Fibroblast of skin of left quadriceps (primary cell): ENCODE measurements at places on chromosomes 6 and 20.
A peak's percentile ranks its signal among the peaks of the same experiment; 100 is the strongest.

DNA sequence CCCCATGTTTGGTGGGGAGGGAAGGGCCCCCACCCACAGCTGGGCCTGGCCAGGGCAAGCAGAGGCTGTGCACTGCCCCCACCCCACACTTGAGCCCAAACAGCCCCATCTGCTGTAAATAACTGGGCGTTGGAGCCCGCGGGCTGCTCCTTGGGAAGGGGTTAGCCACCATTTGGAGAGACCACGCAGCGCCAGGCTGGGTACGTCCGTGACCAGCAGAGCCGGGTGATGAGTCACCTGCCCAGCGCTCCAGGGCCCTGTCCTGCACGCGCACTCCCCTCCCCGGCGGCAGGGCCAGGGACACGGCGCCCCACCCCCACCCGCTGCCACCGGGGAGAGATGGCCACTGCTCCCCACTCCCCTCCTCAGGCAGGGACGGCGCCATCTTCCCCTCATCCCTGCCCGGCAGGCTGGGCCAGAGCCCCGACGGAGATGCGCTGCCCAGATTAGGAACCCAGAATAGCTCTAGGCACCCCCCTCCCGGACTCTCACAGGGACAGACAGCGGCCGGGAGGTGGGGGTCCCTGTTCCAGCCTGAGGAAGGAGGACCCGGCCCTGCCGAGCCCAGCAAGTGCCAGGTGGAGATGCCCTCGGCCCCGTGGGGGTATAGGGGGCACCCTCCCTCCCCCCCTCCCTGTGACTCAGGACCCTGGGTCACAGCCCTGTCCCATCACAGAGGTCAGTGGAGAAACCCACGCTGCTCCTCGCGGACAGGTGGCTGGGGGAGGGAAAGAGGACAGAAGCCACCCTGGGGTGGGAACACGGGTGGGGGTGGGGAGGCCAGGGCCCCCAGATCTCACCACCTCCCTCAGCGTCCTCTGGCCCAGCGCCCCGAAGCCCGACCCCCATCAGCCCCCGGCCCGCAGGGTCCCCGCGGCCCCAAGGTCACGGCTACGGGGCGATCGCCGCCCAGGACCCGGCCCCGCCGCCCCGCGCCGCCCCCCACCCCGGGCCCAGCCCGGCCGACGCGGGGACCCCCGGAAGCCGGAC is 642 bp downstream of the EEF1A2 start:
- DNase-seq = no peak

DNA sequence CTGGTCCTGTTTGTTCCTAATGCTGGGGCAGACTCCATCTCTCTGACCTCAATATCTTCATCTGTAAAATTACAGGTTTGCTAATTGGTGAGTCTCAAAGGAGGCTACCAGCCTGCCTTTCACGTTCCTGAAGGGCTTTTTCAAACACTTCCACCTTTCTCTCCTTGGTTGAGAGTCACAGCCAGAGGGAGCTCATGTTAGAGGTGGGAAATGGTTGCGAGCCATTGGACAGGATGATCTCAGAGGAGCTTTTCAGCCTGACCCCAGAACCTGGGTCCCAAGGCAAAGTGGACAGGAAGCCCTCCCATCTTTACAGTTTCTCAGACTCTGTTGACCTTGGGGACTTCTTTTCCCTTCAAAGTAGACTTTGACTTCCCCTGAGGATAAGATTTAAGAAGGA is 37.6 kb downstream of the NDUFAF5 start:
- no peak for DNase-seq

GRCh38 chr6:148723484-148723883 is 23.3 kb upstream of the UST start:
- peak; percentile 90 for DNase-seq

- DNase-seq = no peak
These were observed 29.1 kb upstream of the CSNK2A1 start for GRCh38 chr20:572727-573126.

- no peak for DNase-seq
These were observed 41.3 kb upstream of the IL20RA start for GRCh38 chr6:137086031-137086430.

DNA sequence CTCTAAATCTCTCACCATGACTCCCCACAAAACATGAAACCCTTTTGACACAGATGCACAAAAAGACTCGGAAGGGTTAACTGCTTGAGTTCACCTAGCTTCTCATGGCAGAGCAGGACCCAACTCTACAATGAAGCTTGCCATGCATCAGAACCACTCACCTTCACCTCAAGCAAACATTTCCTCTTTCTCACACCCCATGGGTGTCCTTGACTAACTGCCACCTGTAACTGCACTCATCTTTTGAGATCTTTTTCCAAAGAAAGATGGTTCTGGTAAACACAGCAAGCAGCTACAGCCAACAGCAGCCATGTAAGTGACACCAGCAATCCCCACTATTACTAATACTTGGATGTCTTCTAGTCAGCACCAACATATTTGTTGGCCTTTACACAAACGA is 76.5 kb downstream of the EFHC1 start:
- no peak for DNase-seq

DNA sequence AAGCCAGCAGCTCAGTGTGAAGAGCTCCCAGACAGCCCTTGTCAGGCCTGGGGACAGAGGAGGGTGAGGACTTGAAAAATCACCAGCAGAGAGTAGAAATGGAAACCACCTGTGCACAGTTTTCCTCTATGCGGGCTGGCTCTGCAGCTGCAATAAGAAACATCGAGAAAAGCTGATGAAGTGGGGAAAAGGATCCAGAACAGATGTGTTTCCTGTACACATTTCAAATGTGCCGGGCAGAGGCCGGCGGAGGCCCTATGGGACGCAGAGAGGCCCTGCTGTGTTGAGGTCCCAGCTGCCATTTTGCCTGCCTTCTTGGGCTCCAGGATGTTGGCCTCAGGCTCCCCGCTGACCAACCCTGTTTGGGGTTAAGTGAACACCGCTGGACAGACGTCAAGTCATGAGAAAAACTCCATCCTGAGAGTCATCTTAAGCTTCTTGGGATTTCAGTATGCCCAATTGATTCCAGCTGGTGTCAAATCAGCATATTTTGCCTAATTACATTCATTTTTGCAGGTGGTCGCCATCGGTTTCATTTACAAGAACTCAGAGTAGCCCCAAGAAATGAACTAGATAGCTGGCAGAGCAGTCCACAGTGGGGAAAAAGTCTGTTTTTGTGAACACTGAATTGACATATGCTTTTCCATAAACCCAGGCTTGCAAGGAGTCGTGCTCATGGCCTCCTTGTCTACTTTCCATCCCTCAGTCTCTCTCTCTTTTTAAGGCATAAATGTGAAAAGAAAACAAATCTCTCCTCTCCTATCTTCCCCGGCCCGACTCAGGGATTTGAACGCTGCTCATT is 150.4 kb upstream of the PHACTR3 start:
- DNase-seq = no peak

DNA sequence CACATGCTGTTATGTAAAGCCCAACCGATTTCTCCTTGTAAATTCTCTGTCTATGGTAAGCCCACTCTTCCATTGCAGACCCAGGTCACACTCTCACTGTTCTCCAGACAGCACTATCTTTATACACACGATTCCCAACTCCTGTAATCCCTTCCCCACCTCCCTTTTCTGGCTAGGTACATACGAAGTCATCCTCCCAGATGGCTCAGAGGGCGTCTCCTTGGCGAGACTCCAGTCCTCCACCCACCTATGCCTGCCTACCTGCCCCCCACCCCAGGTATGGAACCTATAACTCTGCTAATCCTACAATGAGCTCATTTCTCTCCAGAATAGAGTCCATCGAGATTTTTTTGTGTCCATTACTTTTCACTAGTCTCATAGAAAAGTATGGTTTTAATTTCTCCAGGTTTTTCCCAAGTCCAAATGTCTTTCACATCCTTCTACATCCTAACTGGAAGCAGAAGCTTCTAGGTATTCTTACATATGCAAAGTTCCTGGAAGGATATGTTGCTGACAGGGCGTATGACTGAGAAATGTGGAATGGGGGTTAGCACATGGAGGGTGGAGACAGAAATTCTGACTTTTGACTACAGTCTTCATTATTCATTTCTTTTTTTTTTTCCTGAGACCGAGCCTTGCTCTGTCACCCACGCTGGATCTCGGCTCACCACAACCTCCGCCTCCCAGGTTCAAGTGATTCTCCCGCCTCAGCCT is 22.8 kb downstream of the SCML4 start:
- DNase-seq = no peak

GRCh38 chr20:56806952-56807517 is 177.9 kb downstream of the TFAP2C start:
- no peak for DNase-seq

DNA sequence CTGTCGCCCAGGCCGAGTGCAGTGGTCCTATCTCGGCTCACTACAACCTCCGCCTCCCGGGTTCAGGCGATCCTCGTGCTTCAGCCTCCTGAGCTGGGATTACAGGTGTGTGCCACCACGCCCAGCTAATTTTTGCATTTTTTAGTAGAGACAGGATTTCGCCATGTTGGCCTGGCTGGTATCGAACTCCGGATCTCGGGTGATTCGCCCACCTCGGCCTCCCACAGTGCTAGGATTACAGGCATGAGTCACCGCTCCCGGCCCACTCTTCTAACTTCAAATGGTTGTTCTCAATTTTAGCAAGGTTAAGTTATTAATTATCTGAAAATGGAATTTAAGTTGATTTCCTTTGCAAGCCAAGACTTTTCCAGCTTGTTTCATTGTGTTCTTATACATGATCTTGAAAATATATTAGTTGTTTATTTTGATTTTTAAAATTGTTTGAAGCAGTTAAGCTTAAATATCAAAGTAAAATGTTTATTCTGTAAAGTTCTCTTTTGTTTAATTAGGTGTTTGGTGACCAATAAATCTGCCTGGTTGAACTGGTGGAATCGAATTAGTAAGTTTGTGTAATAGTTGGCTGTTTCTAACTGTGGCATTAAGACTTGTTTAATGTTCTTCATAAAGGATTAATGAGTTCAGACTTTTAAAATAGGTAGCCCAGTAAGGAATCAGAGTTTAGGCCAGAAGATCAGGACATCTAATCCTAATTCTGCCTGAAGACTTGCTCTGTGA is 2.3 kb downstream of the PM20D2 start:
- DNase-seq = no peak

- DNase-seq = no peak
These were observed 554.9 kb downstream of the CDH26 start for GRCh38 chr20:60513141-60513540.

- DNase-seq = no peak
These were observed 524.0 kb downstream of the TFAP2A start for GRCh38 chr6:9890893-9891292.

DNA sequence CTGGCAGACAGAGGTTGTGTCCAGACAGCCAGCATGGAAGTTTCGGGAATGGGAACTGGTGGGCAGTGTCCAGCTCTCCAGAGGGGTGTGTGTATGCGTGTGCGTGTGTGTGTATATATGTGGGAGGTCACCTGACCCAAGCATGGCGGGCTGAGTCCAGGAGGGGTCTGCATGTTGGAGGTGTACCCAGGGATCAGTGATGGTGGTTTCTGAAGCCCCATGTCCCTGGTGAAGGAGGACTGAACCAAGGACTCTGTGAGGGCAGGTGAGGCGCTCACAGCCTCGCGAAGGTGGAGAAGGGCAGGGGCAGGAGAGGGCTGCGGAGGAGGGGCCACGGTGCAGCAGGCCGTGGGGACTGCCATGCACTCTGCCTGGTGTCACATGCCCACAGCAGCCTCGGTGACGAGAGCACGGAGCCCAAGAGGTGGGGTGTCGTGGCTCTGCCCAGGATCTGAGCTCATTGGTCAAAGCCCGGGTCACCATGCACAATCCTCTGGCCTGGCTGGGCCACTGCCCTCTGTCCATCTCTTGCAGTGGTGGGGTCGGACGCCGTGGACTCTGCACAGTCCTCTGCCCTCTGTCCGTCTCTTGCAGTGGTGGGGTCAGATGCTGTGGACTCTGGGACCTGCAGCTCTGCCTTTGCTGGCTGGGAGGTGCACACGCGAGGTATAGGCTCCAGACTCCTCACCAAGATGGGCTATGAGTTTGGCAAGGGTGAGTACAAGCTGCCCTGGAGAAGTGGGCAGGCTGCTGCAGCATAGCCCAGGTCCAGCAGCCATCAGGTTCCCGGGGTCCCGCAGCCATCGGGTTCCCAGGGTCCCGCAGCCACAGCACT is 2.1 kb upstream of the LIME1 start:
- DNase-seq = no peak

GRCh38 chr6:112013051-112013450 is 40.9 kb upstream of the CCN6 start:
- DNase-seq = no peak

GRCh38 chr6:166460473-166461437 is 78.0 kb upstream of the MPC1 start:
- DNase-seq = no peak
